ENCODE measurements at places on chromosomes 2 and 18.

DNA sequence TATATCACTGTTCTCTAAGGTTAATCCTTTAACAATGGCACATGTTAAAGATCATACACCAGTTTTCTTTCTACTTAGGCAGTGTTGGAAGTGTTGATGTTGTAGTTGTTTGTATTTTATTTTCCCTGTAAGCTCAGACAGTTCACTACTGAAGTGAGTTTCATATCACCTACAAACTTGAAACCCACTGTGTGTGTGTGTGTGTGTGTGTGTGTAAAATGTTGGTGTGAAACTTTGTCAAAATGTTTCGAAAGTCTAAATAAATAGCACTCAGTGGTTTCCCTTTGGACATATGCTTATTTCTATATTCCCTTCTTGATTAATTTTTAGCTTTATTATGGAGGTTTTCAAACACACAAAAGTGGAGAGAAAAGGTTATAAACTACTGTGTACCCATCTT lies 79.8 kb upstream of the CAVIN2 start:
- DNase-seq = no peak

DNA sequence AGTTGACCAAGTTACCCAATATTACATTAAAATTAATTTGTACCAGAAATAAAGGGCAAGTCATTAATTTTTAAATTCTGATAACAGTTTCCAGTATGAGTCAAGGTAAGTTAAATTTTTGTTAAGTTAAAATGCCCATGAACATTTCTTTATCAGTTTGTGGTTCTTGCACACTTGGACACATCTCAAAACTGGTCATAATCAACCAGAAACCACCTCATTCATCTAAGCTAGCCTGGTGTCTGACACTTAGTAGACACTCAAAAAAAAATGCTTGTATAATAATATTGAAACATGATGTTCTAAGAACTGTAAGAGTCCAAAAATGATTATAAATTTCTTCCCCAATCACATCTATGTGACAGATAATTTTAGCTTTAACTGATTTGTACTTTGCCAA lies 62.4 kb downstream of the SATB2 start:
- DNase-seq = no peak

GRCh38 chr2:112033600-112033999 lies 21.5 kb upstream of the TMEM87B start:
- peak; percentile 15 for DNase-seq

GRCh38 chr2:16140771-16141640 lies 200.7 kb downstream of the MYCN start:
- no peak for DNase-seq

- DNase-seq = no peak
These were observed 477 bp downstream of the ACVR1 start for GRCh38 chr2:157875641-157876065.

- no peak for DNase-seq
These were observed 64.6 kb upstream of the ACKR3 start for GRCh38 chr2:236505041-236505440.

DNA sequence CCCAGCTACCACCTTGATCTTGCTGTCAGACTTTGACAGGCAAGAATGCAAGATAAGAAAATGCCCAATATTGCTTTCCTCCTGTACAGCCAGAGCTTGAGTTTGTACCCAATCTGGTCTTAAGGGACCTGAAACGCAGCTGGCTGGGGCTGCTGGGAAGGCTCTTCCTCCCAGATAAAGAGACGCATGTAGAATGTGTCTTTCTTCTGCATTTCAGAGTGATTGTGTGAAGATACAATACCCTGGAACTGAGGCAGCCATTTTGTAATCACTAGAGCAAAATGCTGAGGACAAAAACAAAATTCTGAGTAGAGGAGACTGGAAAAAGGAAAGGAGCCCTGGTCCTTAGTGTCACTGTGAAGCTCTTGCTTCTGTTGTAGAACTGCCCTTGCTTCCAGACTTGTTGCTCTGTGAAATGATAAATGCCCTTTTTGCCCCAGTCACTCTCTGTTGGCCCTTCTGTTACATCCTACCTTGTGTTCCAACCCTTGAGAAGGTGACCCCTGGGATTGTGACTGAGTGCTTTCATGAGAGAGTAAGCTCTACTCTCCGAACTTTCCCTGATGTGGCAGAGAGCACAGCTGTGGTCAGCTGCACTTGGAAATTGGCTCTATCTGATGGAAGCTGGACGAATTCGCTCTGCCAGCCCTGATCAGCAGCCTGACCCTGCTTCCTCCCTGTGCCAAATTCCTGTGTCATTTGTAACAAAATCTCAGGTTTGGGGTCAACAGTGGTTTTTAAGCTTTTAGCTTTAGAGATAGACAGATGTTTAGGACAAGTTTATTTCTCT lies 137.4 kb upstream of the RBMS1 start:
- no peak for DNase-seq

DNA sequence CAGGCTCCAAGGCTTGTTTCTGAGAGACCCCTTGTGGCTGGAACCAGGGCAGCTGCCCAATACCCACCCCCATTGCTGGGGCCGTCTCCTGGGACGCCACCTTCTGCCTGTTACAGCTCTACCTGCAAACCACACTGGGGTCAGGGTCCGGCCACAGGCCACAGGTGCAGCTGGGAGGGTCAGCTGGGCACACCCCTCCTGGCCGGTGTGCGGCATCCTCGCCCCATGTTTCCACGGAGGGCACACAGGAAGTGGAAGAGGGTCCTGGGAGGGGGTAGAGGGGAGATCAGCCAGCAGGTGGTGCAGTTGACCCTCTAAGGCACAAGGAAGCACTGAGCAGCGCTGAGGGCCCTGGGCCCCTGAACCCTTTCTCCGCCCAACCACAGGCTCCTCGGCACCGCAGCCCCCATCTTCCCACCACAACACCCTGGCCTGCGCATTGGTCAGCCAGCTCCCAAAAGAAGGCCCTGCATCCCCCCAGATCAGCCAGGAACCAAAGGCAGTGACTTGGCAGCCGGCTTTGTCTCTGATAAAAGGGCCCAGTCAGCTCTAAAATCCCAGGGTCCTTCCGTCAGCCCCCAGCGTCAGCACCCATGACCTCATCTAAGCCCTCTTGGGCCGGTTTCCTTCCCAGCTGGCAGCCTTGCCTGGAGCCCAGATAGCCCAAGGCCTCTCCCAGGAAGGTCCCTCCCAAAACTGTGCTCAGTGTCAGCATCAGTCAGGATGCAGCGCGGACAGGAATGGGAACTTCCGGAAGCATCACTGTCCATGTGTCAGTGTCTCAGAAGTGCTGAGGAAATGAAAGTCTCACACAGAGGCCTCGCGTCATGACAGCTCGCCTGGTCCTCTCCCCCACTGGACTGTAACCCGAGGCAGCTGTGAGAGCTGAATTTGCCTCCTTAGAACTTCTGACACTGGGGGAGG lies 1.7 kb downstream of the ERFE start:
- no peak for DNase-seq

DNA sequence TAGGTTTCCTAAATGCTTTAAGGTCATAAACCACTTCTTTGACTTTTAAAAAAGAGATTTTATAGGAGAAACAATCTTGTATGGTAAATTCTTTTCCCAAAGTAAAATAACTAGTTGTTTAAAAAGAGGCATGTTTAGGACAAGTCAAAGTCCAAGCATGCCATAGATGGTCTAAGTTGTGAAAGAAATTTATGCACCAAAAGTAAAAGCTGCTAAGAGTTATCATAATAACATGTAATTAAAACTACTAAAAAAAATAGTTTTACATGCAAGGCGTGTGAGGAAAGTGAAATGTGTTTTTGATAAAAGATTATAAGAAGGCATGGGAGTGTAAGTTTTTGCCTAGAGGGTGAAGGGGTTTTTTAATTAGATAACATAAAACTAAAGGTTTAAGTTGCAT lies 22.5 kb downstream of the FAM210A start:
- peak; percentile 41 for DNase-seq
